ENCODE measurements at places on chromosomes 3 and 15.

DNA sequence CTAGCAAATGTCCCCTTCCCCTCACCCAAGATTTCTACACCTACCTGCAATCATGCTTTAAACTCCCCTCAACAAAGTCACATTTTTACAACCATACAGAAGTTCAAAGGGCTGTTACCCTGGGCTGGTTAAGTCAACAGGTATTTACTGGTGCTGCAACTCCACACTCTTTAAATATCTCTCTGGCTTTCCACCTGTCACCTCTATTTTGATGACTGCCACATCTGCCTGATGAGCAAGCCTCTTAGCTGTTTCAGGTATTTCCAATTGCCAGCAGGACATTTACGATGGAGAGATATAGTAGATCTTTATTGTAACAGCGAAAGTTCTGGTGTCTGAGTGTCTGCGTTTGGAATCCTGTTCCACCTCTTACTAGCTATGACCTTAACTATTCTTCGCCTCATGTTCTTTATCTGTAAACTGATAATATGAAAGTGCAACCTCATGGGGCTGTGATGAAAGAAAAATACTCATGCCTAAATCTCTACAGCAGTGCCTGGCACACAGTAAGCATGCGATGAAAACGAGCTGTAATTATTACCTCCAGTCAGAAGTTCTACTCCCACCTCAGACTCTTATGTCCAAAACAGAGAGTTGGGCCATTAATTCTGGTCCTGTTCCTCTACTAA is 44.2 kb upstream of the TPM1 start:
- no peak for DNase-seq

GRCh38 chr3:111519178-111519855 is 22.7 kb upstream of the CD96 start:
- DNase-seq = no peak

DNA sequence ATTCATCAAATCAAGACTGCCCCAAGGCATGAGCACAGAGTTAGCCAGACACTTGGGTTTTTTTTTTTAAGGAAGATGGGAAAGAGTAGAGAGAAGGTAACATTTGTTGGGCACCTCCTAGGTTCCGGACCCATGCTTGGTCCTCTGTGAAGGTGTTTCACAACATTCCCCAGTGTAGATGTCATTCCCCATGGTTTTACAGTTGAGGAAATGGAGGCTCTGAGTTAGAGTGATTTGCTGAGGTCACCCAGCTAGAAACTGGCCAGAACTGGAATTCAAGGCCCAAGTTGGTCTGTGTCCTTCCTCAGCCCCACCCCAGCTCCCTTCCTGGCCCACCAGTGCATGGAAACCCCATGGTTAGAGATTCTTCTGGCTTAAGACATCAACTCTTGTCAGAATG is 19.9 kb downstream of the WNT7A start:
- DNase-seq = no peak

DNA sequence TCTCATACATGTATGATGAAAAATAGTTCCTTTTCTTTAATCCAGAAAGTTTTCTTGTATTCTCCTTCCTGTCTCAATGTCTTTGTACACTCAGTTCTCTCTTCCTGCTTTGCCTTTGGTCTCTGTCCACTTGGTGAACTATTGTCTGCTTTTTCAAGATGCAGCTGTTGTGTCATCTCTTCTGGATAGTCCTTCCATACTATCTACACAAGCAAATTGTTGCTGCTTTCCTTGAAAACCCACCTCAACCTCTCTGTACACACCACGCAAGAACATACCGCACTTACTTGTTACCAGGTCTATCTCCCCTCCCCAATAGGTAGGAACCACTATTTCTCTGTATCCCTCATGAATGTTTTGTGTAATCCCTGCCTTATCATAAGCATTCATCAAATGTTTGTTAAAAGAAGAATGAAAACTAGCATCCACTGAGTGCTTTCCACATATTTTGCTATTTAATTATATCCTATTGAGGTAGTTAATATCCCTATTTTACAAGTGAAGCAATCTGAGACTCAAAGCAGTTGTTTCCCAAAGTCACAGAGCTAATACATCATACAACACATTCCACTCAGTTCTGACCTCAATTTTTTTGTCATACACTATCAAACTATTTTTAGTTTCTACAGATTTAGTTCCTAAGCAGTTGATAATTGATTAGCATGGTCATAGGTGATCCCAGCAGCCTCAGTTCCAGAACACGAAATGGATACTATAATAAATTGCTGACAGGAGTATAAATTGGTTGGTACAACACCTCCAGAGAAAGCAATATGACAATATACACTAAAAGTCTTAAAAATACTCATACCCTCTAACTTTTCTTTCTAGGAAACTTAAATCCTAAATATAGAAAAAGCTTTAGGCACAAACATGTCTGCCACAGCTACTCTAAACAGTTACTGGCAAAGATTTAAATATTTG is 19.6 kb downstream of the HACL1 start:
- no peak for DNase-seq

GRCh38 chr3:176795891-176796290 is 401.4 kb downstream of the TBL1XR1 start:
- DNase-seq = no peak

DNA sequence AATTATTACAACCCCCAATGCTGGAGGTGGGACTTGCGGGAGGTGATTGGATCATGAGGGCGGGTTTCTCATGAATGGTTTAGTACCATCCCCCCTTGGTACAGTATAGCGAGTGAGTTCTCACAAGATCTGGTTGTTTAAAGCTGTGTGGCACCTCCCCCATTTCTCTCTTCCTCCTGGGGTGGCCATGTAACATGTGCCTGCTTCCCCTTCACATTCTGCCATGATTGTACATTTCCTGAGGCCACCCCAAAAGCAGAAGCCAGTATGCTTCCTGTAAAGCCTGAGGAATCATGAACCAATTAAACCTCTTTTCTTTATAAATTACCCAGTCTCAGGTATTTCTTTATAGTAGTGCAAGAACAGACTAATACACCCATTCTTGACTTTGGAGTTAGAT is 20.3 kb upstream of the PROK2 start:
- no peak for DNase-seq

DNA sequence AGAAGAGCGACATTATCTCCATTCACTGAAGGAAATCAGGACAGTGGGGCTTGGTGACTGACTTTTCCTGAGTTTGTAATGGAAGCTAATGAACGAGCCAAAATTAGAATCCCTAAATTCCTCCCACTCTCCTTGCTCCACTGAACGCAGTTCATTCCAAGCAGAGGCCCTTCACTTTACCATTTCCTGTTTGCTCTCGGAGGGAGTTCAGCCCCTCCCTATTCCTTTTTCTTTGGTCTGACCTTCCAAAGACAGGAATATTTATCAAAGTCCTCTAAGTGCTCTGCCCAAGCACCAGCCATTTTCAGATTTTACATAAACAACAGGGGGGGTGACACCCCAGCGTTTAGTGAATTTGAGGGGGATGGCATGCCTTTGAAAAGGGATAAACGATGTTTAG is 24.0 kb upstream of the PTPRG start:
- no peak for DNase-seq

DNA sequence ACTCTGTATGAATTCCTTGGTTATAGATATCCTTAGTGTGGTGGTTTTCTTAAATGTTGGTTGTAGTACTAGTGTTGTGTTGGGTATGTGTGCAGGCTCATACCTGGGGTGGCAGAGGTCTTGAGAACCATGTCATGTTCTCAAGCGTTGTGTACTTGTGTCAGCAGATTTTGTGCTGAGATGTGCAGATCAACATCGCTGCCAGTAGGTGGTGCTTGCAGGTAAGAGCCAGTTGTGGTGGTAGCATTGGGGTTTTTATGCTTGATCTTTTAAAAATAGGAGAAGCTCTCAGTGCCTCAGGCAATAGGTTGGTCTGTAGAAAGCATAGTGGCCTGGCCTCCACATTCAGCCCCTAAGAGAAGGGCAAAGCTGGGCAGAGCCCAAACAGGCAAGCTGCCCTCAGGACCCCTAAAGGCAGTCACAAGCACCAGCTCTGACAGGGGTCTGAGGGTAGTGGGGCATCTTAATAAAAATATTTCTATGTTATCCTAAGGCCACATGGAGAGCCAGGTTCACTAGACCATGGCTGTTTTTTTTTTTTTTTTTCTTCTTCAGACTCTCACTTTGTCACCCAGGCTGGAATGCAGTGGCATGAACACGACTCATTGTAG is 164.0 kb downstream of the IL20RB start:
- DNase-seq = no peak

GRCh38 chr3:45917146-45917898 is 25.9 kb upstream of the CXCR6 start:
- no peak for DNase-seq

DNA sequence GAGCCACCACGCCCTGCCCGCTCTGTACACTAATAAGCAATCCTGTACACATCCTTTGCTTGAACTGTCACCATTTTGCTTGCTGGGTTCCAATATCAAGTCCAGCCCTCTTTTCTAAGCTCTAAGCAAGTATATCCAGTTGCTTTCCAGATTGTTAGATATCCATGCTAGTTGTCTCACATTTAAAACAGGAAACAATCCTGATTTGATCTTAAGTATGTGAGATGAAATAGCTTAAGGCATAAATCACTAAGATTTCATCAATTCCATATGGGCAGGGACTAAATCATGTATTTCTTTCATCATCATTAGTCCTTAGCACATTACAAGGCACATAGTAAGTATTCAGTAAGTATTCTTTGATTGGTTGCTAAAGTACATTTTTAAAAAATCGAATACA is 16.2 kb downstream of the ATP11B start:
- DNase-seq = no peak

DNA sequence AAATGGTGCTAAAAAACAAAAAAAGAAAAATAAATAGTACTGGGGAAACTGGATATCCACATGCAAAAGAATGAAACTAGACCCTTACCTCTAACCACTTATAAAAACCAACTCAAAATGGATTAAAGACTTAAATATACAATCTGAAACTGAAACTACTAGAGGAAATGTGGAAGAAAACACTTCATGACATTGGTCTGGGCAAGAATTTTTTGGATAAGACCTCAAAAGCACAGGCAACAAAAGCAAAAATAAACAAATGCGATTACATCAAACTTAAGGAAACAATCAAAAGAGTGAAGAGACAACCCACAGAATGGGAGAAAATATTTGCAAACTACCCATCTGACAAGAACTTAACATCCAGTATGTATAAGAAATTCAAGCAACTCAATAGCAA is 6.4 kb downstream of the IFT57 start:
- DNase-seq = no peak

DNA sequence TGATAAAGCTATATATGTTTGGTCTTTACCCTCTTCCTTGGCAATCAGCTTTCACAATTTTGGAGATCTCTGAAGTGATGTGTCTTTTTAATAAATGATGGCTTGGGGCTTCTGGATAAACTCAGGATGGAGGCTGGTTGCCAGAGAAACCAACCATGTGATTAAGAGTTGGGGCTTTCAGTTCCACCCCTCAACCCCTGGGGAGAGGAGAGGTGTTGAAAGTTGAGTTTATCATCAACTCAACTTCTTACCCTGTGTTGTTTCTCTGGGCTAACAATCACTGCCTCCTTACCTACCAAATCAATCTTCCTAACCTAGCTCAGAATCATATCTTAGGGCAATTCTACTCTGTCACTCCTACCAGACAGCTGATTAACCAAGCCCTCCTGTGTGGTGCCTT is 735.8 kb downstream of the ZPLD1 start:
- no peak for DNase-seq

DNA sequence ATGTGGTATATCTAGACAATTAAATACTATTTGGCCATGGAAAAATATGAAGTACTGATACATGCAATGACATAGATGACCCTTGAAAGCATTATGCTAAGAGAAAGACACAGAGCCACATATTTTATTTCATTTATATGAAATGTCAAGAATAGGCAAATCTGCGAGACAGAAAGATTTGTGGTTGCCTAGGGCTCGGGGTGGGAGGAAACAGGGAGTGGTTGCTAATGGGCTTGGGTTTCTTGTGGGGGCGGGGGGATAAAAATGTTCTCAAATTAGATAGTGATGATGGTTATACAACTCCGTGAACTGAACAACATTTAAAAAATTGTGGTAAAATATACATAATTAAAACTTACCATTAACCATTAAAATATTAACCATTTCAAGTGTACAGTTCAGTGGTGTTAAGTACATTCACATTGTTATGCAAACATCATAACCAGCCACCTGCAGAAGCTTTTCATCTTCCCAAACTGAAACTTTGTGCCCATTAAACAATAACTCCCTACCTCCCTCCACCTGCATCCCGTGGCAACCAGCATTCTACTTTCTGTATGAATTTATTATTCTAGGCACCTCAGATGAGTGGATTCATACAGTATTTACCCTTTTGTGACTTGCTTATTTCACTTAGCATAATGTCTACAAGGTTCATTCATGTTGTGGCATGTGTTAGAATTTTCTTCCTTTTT is 24.3 kb upstream of the ANP32A start:
- no peak for DNase-seq

DNA sequence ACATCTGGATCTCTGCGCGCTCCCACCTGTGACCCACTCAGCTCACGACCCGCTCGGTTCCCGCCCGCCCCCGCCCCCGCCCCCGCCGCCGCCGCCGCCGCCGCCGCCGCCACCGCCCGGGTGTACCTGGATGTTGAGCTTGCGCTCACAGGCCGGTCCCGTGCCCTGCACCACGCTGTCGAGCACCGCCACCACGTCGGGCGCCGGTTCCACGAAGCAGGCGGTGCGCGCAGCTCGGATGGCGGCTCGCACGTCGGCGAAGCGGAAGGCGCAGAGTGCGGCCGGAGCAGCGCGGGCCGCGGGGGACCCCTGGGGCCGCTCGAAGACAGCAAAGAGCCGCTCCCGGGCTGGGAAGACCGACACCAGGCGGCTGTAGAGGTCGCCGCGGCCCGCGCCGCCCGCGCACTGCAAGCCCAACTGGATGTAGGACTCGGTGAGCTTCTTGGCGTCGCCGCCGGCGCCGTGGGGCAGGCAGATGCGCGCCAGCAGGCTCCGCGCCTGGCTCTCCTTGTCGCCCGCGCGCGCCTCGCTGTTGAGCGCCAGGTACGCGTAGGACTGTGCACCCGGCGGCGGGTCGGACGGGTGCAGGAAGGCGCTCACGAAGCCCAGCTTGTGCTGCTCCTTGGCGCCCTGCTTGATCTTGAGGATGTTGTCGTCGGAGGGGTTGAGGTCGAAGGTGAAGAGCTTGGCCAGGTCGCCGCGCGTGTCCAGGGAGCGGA is 1.1 kb downstream of the PLXND1 start:
- no peak for DNase-seq

DNA sequence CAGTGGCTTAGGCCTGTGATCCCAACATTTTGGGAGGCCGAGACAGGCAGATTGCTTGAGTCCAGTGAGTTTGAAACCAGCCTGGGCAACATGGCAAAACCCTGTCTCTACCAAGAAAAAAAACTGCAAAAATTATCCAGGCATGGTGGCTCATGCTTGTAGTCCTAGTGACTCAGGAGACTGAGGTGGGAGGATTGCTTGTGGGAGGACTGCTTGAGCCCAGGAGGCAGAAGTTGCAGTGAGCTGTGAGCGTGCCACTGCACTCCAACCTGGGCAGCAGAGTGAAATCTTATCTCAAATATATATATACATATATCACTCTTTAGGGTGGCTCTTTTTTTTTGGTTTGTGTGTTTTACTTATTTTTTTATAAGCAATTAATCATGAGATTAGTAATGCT is 83.7 kb upstream of the WDR72 start:
- no peak for DNase-seq
